ENCODE measurements at places on chromosomes 4 and X.

DNA sequence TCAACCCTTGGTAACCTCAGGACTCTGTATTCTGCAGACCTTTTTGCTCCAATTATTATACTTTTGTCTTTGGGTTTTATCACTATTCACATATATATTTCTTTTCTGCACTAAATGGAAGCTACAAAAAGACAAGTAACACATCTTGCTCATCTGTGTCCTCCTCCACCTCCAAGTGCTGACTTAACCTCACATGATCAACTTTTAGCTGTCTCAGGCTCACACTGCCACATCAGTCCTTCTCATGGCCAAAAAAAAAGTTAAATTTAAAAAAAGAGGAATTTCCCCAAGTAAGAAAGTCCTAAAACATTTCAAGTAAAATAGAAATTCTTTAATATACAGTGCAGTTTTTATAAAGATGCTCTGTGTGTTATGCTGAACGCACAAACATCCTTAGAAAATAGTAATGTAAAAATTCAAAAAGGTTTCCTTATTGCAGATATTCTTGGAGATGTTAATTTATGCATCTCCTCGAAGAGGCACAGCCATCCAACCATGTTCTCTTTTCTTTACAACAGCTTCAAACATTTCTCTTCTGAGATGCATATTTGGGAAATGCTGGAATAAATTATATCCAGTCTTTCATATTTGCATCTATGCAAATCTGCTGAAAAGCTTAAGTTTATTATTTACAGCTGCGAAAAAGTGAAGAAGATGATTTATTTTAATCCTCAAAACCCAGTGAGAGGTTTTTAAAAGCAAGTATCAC is 37.6 kb downstream of the ARAP2 start:
- no peak for DNase-seq

- no peak for DNase-seq
These were observed 259.2 kb downstream of the MAPK10 start for GRCh38 chr4:86100539-86101215.

DNA sequence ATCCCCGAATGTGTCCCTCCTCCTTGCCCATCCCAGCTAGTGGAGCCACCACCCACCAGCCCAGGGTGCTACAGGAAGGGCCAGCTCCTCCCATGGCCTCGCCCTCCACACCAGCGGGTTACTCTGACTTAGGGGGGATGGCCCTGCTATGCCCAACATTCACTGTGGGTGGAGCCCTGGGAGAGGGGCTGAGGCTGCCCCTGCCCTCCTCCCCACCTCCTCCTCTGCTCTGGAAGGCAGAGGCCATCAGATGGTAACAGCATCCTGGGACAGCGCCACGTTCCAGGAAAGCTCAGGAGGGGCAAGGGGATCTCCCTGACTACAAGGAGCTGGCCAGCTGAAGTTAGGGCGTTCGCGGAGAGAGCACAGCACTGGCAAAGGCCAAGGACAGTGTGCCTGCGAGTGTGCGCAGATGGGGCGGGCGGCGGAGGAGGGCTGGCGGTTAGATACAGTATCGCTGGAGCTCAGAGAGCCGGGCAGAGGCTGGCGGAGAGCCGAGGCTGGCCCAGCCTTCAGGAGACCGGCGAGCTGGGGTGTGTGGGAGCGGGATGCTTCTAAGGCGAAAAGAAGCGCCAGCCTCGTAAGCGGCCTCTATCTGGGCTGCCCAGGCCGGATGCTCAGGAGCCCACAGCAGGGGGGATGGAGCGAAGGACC is 1.5 kb downstream of the JAKMIP1 start:
- DNase-seq: no peak

- DNase-seq: no peak
These were observed 35.6 kb downstream of the COL25A1 start for GRCh38 chr4:109266891-109267290.

- DNase-seq: no peak
These were observed 64.6 kb upstream of the MTM1 start for GRCh38 chrX:150503898-150504219.

DNA sequence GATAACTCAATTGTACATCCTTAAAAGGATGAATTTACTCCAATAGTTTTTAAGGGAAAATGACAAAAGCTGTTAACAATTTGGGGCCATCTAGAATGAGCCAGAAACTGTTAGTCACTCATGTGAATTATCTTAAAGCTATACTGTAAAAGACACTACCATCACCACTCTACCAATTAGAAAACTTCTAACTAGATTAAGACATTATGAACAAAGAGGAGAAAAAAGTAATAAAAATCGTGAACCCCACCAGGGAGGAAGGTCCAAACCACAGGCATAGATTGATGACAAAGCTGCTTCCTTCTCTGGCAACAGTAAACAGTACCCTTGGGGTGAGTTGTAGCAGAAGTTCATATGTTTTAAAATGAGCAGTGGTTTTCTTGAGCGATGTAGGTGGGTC is 106.1 kb downstream of the PDGFC start:
- peak; percentile 53 for DNase-seq

- DNase-seq: no peak
These were observed 187.3 kb upstream of the CXCL13 start for GRCh38 chr4:77418333-77418732.

DNA sequence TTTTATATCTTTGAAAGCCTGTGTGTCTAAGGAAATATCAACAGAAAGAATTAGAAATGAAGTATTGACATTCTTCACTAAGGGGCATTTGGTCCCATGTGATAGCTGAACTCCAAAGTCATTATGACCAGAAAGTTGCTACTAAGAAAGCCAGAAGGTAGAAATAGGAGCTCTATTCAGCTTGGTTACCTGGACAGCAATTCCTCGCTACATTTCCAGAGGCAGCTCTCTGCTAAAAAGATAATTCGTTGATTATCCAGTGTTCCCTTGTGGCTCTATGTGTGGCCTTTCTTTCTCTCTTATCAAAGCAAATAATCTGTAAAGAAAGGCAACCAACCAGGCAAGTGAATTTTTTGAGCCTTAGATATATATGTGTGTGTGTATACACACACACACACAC is 341.3 kb downstream of the ADGRL3 start:
- no peak for DNase-seq

DNA sequence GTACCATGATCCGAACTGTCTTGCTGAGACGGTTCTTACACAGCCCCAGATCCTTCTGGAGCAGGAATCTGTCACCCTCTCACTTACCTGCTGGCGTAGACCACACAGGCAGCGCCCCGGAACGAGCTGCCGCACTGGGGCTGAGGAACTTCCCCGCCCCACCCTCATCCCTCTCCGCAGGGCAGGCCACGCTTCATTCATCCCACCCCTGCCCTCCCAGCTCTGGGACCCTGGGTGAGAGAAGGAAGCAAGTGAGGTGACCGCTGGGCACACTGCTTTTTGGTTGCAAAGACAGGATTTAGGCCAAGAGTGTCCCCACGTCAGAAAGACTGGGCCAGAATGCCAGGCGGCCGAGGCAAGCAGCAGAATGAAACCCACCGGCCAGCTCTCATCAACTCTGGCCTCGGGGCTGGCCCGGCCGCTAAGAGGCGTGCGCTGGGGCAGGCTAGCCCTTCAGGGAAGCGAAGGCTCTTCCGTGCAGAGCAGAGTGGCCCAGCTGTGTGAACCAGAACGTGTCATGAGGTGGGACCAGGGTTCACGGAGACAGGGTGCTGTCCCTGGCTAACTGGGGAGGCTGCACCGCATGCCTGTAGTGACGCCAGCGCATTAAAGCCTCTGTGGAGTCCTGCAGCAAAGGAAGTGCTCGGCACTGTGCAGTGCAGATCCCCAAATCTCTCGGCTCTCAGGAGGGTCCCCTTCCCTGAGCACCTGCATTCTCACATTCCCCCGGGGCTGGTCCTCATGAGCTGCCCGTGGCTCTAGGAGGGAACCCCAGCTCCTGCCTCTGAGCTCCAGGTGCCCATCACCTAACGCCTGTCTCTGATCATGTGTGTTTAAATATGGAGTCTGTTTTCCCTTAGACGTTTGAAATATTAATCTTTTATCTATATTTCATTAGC is 6.4 kb downstream of the LRPAP1 start:
- DNase-seq: no peak

DNA sequence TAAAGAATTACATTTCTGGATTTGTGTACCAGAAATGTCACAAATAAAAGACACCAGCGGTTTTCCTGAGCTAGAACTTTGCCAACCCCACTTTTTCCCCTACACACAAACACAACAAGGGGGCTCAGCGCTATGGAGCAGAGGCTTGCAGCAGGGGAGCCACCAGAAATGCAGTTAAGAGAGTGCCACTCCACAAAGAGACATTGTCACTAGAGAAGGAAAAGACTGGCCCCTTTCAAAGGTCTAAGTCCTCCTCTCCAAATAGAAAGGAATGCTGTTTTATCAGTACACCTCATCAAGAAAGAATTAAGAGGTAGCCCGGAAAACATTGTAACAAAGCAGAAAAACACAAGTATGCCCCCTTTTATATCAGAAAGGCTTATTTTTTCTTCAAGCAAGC is 419.5 kb downstream of the HNRNPD start:
- no peak for DNase-seq

DNA sequence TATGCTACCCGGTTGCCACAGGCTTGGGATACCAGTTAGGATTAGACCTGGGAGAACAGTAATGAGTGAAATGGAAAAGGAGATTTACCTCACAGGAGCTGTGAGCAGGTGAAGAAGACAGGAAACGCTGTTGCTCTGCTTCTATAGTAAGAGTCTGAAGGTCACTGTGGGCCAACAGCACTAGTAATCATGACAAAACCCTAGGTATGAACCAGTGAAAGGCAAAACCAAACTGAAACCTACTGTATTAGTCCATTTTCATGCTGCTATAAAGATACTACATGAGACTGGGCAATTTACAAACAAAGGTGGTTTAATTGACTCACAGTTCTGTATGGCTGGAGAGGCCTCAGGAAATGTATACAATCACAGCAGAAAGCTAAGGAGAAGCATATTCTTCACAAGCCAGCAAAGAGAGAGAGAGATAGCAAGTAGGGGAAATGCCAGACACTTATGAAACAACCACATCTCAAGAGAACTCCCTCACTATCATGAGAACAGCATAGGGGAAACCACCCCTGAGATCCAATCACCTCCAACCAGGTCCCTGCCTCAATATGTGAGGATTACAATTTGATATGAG is 736.7 kb upstream of the INTU start:
- no peak for DNase-seq

- no peak for DNase-seq
These were observed 46.7 kb upstream of the POU4F2 start for GRCh38 chr4:146592019-146592418.

DNA sequence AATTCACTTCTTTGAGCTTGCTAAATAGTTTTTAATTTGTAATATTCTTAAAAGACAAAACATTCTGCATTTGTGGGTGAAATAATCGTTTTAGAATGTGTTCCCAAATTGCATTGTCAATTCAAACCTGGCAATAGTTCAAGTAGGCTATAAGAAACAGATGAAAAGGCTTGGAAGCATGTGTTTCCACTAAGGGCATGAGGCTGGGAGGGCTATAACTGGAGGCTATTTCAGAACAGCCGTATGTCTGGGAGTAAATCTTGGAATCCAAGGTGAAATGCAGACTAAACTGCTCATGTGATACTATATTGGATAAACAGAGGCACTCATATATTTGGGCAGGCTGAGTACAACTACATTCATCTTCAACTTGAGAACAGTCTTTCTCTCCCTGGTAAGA is 117.4 kb upstream of the GRPR start:
- peak; percentile 32 for DNase-seq

GRCh38 chr4:155173371-155173770 is 35.1 kb upstream of the NPY2R start:
- DNase-seq: peak; percentile 1

- DNase-seq: no peak
These were observed 13.3 kb downstream of the KIAA0232 start for GRCh38 chr4:6795821-6796220.

DNA sequence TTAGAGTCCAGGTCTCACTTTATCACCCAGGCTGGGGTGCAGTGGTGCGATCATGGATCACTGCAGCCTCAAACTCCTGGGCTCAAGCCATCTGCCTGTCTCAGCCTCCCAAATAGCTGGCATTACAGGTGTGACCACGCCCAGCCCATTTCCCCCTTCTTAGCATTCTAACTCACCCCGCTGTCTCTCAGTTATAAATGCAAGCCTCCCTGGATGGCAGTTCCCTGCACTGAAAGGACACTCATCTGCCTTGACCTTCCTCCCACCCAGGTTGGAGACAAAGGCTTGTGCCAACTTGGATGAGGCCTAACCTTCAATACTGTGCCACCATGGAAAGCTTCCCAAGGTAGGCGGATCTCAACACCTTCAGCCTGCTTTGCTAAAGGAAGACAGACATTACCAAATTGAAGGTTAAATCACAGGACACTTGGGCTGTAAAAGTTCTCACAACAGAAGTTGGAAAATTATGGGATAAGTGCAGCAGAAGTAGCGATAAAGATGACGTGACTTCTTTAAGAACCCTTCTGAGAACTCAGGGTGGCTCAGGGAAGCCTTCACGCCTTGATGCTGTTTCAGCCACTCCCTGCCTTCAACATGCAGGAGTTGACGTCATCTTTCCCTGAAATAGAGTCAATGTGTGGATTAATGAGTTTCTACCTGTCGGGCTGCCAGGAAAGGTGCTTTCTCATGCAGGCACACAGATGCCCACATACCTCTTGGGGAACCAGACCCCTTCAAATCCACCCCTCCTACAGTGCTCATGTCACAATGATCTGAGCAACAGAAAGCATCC is 10.6 kb upstream of the GPM6B start:
- DNase-seq: no peak

DNA sequence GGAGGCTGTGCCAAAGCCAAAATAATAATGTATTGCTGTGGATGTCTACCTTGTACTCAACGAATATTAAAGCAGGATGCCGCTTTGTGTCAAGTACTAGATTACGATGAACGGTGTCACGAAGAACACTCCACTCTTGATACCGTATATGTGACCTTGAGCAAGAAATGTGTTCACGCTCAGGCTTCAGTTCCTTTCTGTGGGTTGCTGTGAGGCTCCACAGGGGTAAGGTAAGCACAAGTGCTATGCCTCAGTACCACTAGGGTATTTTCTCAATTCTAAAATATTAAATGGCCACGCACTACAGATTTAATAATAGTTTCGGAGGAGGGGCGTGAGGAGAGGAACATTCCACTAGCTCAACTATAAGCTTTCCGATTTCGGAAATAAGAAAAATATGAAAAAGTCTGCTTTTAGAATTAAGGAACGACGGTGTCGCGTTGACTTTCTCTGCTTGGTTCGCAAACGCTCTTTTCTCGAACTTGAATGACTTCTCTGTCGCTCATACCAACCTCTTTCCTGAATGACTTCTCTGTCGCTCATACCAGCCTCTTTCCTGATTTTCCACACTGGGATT is 607 bp upstream of the SCOC start:
- peak; percentile 4 for DNase-seq

GRCh38 chr4:108592674-108592986 is 27.7 kb upstream of the RPL34 start:
- DNase-seq: no peak

- DNase-seq: peak; percentile 8
These were observed 408 bp downstream of the TMEM33 start for GRCh38 chr4:41935652-41936021.

- no peak for DNase-seq
These were observed 24.6 kb downstream of the GPC4 start for GRCh38 chrX:133390676-133391075.

GRCh38 chr4:140930011-140930410 is 173.8 kb upstream of the TBC1D9 start:
- no peak for DNase-seq

GRCh38 chrX:21798677-21799219 is 40.7 kb upstream of the MBTPS2 start:
- DNase-seq: peak; percentile 24
